GOT3 (cell line): ENCODE measurements at places on chromosomes 7 and 10.

DNA sequence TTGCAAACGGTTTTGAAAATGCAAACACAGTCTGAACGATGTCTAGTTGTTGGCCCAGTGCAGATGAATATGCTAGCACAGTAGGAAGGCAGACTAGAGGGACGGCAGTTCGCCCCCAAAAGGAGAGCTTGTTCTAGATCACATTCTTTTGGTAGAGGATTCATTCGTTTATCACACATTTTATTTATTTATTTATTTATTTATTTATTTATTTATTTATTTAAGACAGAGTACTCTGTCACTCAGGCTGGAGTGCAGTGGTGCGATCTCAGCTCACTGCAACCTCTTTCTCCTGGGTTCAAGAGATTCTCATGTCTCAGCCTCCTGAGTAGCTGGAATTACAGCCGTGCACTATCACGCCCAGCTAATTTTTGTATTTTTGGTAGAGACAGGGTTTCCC lies 59.4 kb upstream of the ZPBP start:
- no peak for DNase-seq

- DNase-seq = no peak
These were observed 17.5 kb downstream of the INPP5A start for GRCh38 chr10:132554991-132555647.

DNA sequence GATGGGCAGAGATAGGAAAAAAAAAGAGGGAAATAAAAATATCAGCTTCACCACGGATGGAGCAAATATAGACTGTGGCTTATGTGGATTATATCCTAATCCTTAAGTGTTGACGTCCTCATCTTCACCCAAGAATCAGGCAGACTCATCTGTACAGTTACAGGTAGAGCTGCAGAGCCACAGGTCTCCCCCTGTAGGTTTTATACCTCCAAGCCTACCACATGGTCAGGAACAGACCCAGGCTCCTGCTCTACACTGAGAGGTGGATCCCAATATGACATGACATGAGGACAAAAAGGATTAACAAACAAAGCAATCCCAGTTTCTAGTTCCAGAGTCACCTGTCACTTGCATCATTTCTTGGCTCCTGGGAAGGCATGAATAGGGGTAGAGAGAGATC lies 400.8 kb downstream of the SEMA3D start:
- no peak for DNase-seq

DNA sequence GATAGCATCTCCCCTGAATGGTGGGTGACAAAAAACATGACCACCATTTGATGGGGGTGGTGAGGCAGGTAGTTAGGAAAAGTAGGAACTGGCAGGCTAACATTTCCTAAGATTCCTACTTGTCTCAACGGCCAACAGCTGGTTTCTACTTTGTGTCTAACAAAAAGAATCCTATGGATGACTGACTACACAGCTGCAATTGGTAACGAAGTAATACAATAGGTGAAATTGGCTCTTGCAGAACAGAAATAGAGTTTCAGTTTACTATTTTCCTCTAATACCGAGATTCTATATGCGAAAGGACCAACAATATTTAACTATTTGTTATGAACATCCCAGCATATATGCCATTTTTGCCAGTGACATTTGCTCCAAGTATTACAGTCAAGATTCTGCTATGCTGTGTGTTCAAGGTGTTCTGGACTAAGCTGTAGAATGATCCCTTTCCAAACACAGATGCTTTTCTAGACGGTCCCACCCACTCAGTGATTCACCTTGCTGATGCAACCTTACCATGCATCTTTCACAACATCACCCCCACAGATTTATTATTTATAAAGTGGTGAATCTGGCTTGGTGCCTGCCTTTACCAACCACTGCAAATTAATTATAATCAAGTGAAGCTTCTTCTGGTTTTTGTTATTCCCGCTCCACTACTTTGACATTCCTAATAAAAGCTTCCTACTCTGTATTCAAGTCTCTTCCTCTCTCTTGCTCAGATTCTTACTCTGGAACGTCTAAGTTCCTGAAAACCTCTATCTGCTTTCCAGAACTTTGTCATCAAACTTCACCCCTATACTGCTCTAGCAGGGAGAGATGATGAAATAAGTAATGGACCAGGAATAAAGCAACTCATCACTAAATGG lies 16.8 kb downstream of the BBIP1 start:
- DNase-seq = no peak

- no peak for DNase-seq
These were observed 15.7 kb downstream of the RBM33 start for GRCh38 chr7:155660059-155660757.

DNA sequence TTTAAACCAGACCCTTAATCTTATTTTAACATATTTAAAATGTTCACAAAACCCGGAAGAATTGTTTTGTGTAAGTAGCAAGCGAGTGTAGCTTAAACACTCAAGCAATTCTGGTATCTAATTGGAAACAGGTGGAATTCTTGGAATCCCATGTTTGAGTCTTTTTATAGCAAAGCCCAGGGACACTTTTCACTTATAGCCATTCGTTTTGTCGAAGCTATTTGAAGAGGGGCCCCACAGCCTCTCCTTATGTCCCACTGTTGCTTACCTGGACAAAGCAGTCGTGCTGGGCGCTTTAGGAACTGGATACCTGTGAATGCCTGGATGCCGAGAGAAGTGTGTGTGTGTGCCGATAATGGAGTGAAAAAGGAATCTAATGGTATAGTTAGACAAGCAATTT lies 3.3 kb downstream of the CUX1 start:
- no peak for DNase-seq

- no peak for DNase-seq
These were observed 331.5 kb upstream of the AKR1E2 start for GRCh38 chr10:4494551-4494950.

DNA sequence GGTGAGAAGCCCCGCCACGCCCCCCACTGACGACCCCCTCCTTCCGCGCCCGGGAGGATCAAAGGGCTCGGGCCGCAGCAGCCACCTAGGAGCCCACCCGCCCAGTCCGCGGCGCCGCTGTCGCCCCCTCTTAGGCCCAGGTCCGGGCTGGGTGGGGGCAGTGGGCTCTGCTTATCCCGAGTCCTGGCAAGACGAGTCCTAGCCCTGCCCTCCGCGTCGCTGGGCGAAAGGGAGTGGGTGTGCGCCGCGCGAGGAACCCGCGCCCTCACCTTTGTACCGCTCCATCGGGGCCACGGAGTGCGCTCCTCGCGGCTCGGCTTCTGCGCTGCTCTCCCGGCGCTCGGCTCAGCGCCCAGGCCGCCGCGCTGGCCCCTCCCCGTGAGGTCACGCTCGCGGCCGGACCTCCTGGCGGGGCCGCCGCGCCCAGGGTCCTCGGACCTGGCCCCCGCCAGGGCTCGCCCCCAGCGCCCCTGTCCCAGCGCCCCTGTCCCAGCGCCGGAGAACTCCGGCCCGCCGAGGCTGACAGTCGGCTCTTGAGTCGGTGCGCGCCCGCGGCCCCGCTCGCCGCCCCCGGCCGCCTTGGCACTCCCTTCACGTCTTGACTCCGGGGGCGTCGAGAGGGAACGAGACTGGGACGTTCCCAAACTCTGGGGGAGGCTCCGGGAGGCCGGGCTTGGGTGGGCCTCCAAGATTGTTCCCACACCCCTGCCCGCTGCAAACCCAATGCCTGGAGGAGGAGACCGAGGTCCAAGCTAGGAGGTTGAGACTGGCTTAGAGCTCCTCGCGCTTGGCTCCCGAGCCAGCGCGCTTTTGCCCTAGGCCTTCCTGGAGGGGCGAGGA lies at the start of gene AFAP1L2:
AFAP1L2 (minus strand) TSS at position 332 of the 840 bp plus-strand sequence; CDS start at position 285, 47 bp downstream.
- no peak for DNase-seq

- DNase-seq = no peak
These were observed 1.2 kb downstream of the SLC4A2 start for GRCh38 chr7:151060416-151061212.

- DNase-seq = no peak
These were observed 408.1 kb downstream of the AUTS2 start for GRCh38 chr7:70006261-70006920.

GRCh38 chr10:25061125-25061524 lies 44.7 kb downstream of the THNSL1 start:
- no peak for DNase-seq

DNA sequence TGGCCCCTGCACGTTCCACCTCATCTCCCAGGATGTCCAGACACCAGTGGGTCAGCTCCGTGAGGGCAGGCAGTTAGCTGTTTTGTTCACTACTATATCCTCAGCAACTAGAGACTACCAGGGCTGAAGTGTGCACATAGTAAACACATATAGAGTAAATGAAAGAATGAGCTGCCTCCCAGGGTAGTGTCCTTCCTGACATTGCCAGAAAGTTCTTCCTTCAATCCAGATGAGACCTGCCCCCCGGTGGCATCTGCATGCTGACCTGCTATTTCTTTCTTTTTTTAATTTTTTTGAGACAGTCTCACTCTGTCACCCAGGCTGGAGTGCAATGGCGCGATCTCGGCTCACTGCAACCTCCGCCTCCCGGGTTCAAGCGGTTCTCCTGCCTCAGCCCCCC lies 14.0 kb upstream of the ARPC1A start:
- no peak for DNase-seq

- DNase-seq = no peak
These were observed 630.8 kb downstream of the SUGCT start for GRCh38 chr7:40765639-40766038.

DNA sequence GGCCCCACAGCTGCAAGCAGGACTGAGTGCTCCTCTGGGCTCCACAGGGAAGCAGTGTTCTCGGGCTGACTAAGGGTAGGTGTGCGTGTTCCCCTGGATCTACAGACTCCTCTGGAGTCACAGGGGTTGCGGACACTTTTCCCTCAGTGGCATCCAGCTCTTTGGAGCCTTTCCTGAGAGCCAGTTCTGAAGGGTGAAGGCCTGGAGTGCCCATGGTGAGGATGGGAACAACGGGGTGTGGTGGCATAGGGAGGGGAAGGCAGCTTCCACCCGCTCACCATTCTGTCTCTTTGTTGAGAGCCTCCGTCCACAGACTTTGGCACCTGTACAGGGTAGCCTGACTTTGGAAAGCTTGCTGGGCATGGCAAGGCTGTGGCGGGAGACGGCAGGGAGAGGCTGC lies 104.1 kb upstream of the PCBD1 start:
- no peak for DNase-seq
